Activated CD4-positive, alpha-beta T cell treated with anti-CD3 and anti-CD28 coated beads, Interleukin-2, amount 50 U/mL, for 48 hours (primary cell): ENCODE measurements at places on chromosomes 7 and 10.
A peak's percentile ranks its signal among the peaks of the same experiment; 100 is the strongest.

DNA sequence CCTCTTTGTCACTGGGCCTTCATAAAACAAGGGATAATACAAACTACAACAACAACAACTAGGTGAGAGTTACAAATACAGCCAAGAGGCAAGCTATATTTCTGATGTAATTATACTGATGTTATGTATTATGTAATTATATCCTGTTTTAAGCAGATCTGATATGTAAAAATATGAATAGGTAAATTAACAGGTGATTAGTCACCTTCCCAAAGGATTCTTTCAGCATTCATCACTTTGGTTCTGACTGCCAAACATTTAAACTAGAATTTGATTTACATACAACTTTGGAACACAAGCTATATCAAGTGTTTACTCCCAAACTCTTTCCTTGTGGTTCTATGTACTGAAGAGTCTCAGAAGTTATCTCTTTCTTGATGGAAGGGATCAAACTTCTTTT lies 53.7 kb downstream of the BEND7 start:
- DNase-seq: no peak

DNA sequence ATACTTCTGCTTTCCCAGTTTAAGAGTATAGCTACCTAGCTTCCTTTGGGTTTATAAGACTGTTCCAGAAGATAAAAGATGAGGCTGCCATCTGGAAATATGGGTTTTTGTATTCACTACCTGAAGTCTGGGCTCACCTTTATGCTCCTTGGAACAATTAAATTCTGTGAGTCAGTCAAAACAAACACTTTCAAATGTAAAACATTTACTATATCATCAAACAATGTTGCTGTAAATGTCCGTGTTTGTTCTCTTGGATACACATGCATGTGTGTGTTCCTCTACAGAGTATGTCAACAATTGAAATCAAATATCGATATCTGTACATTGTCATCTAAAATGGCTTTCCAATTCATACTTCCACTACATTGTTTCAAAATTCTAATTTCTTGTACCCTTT lies 525.6 kb downstream of the MDFIC start:
- DNase-seq: no peak

- peak; percentile 18 for DNase-seq
Measured at GRCh38 chr10:8037199-8037801, 17.2 kb upstream of the GATA3 start.

- no peak for DNase-seq
Measured at GRCh38 chr10:128929767-128930166, 537.3 kb upstream of the MGMT start.

DNA sequence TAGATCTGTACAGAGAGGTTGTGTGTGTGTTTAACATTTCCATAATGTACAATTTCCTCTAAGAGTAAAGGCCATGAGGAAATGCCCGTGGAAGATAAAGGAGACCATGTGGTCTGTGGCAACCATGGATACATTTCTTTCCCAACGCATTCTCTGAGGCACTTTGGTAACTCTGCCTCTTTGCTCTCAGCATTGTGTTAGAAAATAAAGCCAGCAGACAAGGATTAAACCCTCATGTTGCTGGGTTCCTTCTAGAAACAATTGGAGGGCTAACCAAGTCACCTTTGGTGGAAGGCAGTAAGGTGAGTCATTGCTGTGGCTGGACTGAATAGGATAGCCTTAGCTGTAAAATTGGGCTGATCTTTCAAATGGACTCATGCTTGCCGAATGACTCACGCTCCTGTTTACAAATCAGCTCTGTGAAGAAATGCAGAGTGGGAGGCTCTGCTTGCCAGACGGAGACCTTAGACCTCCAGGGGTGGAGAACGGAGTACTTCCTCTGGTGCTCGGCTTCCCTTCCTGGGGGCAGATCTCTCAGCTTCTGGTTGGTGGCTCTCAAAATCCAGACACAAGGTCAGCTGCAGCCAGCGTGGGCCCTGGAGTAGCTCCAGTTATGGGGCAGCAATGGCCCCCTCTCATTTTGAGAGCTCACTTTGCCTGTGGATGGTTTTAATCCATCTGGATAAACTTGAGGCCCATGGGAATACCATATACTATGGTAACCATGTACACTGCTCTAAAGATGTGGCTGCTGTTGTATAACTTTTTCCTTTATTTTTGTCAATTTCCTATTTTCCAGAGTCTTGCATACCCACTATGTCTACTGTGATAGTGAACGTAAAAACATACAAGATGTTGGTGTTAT lies 137.3 kb downstream of the TCF7L2 start:
- no peak for DNase-seq

DNA sequence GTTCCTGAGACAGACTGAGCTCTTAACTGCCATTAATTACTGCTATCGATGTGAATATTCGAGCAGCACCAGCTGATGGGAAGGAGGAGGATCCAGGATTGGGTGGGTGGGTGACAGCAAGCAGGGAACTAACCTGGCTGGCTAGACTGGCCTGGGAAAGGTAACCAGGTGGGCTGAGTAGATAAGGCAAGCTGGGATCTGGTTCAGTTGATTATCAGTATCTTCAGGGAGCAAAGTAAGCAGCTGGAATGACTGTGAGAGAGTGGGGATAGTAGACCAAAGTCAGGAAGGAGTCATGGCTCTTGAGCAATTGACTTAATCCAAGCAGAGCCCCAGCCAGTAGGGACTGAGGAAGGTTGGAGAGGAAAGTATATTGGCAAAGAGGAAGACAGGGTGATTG lies 46.9 kb upstream of the KMT2E start:
- no peak for DNase-seq

- DNase-seq: no peak
Measured at GRCh38 chr10:132921818-132922807, 20.3 kb downstream of the CFAP46 start.

DNA sequence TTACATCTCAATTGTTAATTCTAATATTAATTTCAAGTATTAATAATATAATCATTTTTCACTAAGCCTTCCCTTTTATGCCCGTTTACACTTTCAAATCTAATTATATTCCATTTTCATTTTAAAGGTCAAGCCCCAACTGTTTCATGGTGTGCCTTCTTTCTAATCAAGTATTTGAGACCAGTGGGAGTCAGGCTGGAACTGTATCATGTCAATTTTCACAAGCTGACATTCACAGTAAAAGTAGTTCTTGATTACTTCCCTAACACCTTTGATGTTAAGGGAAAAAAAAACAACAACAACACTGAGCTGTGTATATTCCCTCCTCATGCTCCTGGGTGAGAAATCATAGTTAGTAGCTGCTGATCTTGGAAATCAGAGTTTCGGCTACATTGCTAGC lies 38.1 kb downstream of the SFTPD start:
- no peak for DNase-seq

DNA sequence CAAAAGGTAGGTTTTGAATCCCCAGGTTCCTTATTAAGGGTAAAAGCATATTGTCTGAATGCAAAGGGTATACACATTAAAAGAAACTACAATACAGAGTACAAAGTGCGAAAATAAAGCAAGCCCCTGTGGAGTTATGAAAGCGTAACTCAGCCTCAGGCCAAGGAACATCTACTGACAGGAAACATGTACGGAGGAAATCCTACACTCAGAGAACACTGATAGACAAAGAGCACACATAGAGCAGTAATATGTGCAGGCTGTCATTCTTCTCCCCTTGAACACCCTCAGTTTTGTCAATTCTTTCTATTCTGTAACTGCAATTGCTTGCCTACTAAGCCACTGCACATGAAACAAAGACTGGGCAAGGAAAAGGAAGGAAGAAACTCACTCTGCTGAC lies 150.2 kb downstream of the DGKB start:
- DNase-seq: no peak

DNA sequence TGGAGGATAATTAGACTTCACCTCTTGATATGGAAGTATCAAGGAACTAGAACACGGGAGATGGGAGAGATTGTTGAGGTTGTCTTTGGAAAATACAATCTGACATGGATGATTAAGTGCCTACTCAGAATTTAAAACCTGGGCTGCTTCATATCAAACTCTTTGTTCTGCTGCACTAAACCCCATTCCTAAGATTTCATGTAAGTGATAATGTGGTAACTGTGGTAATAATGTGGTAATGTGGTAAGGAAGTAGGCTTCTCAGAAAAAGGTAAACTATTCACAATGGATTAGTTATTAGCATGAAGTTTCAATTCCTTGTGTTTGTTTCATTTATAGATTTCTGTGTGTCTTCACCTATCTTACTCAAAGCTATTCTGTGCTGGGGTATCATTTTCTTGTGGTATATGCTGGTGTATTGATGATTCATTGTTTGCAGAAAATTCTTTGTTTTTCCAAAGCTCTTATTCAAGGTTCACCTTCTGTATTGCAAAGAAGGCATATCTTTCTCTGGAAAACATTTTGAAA lies 129.9 kb upstream of the TAC1 start:
- DNase-seq: no peak

DNA sequence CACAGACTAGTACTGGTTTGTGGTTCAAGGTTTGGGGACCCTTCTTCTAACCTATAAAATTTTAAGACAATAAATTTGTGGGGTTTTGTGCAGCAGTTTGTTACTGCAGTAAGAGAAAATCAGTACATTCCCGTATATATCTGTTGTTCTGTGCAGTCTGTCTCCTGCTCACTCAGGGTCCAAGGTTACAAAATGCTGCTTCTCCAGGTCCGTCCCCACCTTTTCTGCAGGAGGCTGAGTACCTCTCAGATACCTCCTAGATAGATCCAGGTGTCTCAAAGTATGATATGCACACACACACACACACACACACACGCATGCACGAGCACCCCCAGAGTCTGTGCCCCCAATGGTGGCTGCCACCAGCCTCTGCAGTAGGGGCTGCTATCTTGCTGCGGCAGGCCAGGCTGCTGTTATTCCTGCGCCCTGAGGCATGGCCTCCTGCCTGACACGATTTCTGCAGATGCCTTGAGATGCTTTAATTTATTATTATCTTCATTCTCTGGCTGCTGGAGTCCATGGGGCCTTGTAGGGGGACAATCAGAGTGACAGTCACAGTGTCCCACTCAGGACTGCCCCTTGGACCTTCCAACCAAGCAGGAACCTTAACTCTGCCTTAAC lies 25.2 kb upstream of the ASL start:
- DNase-seq: no peak
